Stimulated activated CD8-positive, alpha-beta memory T cell treated with anti-CD3 and anti-CD28 coated beads, Interleukin-15, amount 100 ng/mL, for 48 hours (primary cell): ENCODE measurements at places on chromosomes 11 and 22.

GRCh38 chr22:23351321-23351720 is 171.0 kb downstream of the BCR start:
- DNase-seq, result no peak

DNA sequence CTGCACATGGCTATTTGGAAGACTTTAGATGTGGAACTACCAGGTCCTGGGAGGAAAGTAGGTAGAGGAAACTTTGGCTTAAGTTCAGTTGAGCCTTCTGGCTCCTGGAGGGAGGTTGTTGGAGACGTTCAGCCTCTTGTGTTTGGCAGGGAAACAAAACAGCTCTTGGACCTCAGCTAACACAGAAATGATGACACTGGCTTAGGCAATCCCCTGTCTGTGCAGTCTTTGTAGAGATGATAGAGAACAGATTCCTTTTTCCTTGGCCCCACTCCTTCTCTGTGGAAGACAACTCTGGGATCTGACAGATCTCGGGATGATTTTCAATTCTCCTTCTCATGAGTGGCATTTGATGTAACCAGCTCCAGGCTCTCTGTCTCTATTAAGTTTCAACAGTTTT is 428.5 kb downstream of the TMEM135 start:
- DNase-seq, result no peak

DNA sequence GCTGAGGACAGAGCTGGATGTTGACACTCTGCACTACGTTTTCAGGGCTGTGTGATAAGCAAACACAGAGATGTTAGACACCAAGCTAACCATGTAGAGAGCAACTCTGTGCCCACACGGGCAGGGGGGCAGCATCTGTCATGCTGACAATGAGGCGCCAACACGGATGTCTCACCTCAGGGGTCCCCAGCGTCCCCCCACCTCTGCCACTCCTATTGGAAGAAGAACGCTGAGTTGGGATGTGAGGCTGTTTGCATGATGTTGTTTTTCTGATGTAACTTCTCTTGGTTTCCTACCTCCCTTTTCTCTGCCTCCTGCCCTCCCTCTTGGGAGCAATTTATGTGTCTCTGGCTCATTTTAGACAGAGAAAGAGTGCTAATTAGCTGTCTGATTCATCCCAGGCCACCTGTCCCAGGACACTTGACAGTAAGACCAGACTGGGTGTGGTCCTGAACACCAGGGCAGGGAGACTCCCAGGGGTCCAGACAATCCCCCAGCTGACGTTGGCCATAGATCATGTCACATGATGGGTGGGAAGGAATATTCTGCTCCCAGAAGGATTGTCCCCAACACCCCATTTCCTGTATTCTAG is 89.2 kb upstream of the NCAM1 start:
- DNase-seq, result no peak

DNA sequence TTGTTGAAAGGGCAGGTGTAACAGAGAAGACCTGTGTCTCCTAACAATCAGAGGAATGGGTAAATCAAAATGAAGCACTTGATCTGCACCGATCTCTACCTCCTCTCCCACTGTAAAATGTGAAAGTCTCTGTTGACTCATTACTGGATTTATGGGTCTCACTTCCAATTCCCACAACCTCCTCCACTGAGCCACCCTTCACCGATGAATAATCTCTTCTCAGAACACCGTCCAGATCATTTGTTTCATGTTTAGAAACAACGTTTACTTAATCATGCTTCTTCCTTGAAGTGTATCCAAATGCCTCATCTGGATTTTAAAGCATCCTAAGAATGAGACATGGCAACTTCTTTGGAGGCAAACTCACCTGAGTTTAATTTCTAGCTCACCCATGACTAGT is 643.6 kb downstream of the ETS1 start:
- no peak for DNase-seq

DNA sequence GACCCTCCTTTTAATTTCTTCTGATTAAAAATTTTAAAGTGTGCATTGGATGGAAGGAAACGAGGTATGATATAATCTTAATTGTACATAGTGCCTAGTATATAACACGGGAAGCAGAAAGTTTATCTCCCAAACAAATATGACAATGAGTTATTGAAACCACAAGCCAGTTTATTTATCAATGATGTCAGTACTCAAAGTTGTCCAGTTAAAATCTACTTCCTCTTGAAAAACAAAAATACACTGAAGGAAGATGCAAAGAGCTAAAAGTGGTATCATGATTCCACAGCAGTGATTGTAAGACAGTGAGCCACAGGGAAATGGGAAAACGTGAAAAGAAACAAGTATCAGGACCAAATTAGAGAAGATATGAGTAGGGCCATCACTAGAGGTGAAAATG is 18.8 kb upstream of the OR5B21 start:
- no peak for DNase-seq

GRCh38 chr11:105644839-105645573 is 35.1 kb downstream of the GRIA4 start:
- no peak for DNase-seq

DNA sequence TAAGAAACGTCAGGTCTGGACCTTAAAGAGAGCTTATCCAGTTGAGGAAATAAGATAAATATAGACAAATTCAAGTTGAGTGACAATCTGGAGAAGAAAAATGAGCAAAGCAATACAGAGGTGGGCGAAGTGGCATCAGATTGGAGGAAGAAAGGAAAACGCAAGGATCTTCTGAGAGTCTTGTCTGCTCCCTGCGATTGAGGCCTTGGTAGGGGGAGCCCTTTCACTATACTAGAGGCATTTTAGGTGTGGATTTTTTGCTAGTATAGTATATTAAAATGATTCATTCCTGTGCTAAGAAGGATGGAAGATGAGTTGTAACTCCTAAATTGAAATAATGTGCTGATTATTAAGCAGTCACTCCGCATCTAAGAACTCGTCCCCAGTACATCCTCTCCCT is 8.1 kb downstream of the NUP50 start:
- DNase-seq, result no peak

- DNase-seq, result no peak
These were observed 123.5 kb upstream of the APOA1 start for GRCh38 chr11:116960930-116961329.

- DNase-seq, result no peak
These were observed 36.1 kb downstream of the TPBGL start for GRCh38 chr11:75276686-75277085.

DNA sequence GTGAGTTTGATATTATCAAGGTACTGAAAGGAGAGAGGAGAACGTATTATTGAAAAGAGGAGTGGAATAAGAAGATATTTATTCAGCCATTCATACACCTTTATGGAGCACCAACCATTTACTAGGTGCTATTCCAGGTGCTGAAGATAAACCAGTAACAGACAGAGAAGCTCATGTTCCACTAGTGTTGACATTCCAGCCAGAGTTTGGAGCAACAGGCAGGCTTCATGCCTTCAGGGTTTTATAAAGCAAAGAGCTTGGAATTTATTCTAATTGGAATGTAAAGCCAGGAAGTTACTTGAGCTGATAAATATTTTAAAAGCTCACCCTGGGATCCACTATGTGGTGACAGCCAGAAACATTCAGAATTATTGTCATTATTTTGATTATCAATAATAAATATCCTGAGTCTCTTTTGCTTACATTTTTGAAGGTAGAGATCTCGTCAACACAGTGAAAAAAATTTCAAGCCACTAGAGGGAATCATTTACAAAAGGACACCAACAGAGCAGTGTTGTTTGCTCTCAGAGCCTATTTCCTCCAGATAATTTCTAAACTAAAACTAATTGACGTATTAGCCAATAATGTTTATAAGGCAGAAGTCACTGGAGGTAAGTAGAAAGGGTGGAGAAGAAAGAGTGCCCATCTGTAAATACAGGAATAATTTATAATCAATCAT is 172.0 kb downstream of the KCNA4 start:
- no peak for DNase-seq

- DNase-seq, result no peak
These were observed 220.7 kb upstream of the ZBED5 start for GRCh38 chr11:11078344-11079086.

GRCh38 chr11:6202041-6202440 is 3.0 kb downstream of the OR52W1 start:
- no peak for DNase-seq

- DNase-seq, result no peak
These were observed 20.8 kb downstream of the YPEL1 start for GRCh38 chr22:21714786-21715185.

DNA sequence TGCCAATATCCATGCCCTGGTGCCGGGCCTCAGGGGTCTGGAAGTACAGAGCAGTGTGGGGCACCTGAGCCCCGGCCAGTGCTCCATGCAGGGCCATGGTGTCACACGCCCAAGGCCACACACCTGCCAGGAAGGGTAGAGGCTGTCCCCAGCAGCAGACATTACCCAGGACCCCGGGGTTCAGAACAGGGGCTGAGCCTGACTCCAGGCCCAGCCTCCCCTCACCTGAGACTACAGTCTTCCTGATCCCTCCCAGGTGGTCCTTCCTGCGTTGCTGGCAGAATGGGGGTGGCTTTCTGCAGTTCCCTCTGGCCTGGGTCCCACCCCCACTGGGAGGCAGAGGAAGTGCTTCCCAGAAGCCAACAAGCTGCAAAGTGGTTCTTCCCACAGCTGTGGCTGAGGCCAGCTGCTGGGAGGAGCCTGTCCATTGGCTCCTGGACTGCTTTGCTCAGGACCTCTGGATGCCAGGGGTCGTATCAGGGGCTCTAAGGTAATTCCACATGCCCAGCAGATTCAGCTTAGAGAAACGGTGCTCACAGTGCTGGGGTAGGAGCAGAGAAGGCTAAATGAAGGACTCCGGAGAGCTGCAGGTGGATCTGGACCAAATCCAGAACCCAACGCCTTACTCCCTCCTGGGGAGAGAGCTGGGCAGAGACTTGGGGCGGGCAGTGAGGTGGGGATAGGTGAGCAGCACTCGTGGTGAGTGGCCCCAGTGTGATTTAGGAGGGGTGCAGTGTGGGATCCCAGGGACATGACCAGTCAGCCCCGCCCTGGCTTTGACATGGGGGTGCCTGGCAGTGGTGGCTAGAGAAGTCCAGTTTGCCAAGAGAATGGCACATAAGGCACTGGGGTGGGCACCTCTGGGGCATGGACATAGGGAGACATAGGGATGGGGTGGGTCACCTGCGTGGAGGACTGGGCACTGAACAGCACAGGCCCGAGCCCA is 12.6 kb downstream of the TCIRG1 start:
- no peak for DNase-seq

- no peak for DNase-seq
These were observed 17.0 kb downstream of the MICAL2 start for GRCh38 chr11:12127206-12127898.

DNA sequence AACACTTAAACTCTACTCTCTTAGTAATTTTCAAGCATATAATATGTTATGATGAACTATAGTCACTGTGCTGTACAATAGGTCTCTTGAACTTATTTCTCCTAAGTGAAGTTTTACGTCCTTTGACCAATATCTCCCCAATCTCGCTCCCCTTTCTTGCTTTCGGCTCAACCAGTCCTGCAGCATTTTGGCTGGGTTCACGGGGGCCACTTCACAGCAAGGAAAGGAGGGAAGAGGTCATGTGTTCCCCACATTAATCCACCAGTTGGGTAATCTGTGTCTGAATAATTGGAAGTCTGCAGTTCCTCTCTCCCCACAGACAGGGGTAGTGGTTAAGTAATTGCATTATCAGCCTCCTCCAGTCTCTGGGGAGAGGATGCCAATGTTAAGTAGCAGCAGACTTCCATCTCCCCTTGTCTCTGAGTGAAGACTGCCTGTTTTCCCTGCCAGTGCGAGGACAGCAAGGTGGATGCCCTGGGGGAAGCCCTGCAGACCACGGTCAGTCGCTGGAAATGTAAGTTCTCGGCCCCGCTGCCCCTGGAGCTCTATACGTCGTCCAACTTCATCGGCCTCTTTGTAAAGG is 59.2 kb upstream of the CRTAM start:
- no peak for DNase-seq

- DNase-seq, result no peak
These were observed 1.5 kb upstream of the SMPD1 start for GRCh38 chr11:6388748-6389147.

GRCh38 chr11:96102664-96103078 is 178.8 kb upstream of the MTMR2 start:
- no peak for DNase-seq

GRCh38 chr22:47534804-47535410 is 772.5 kb downstream of the TBC1D22A start:
- no peak for DNase-seq

DNA sequence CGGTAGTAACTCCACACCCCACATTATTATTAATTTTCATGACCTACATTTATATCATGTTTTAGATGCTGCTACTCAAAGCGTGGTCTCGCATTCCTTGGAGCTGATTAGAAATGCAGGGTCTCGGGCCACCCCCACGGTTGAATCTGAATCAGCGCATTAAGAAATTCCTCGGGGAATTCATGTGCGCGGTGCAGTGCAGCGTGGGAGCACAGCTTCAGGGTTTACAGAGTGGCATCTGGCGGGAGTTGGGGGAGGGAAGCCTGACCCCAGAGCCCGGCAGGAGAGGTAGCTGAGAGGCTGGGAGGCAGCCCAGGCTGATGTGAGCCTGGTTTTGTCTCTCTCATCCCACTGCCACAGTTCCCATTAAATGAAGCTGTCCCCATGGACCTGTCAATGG is 48.1 kb upstream of the DAGLA start:
- no peak for DNase-seq

GRCh38 chr11:92314499-92314898 is 89.9 kb downstream of the FAT3 start:
- DNase-seq, result no peak

GRCh38 chr22:47110817-47111443 is 348.5 kb downstream of the TBC1D22A start:
- DNase-seq, result no peak

- DNase-seq, result no peak
These were observed at the start of gene ACTN3 for GRCh38 chr11:66546368-66546965. TSS of gene ACTN3 (plus strand) at chr11:66546903. CDS start at chr11:66546938, 35 bp downstream.

DNA sequence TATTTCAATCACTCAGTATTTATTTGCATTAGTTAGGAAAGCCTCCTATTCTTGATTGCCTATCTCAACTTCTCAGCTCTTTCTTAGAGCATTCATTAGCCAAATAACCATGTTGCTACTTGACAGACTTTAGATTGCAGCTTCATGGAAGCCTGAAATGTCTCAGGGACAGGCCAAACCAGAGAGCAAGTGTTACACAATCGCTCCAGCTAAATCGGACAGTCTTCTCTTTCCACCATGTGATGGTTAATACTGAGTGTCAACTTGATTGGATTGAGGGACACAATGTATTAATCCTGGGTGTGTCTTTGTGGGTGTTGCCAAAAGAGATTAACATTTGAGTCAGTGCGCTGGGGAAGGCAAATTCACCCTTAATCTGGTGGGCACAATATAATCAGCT is 106.5 kb upstream of the DRD2 start:
- DNase-seq, result no peak
